Stimulated activated CD4-positive, alpha-beta T cell treated with anti-CD3 and anti-CD28 coated beads, Interleukin-1b, Interleukin-23, amount 100 ng/mL, for 1 hour (primary cell): ENCODE measurements at places on chromosomes 4 and X.

DNA sequence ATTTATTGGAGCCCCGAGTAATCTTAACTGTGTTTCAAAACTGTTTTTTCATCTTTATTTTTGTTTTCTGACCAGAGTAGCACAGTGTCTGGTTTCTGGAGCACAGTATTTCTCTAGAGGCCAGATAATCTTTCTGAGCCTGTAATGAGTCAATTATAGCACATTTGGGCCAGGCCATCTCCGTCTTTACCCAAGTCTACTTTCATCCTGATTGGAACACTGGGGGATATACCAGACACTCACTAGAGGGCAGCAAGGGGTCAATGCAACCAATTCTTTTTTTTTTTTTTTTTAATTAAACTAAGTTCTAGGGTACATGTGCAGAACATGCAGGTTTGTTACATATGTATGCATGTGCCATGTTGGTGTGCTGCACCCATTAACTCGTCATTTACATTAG, 282.0 kb downstream of the ARHGAP24 start:
- DNase-seq, result no peak

GRCh38 chr4:128166982-128167381, 105.9 kb downstream of the LARP1B start:
- DNase-seq, result no peak

- DNase-seq, result no peak
Measured at GRCh38 chr4:75733369-75733768, 9.0 kb downstream of the USO1 start.

- no peak for DNase-seq
Measured at GRCh38 chrX:113644426-113644825, 803.8 kb upstream of the AMOT start.
